ENCODE measurements at places on chromosomes 16 and 17. TPM values are rescaled to one million over a fixed set of nuclear protein-coding genes. Genes with fewer than 3 reads are reported as not detected.
A peak's percentile ranks its signal among the peaks of the same experiment; 100 is the strongest.

The KRTAP3-2 gene
- polyA plus RNA-seq, result not detected

GRCh38 chr17:6753006-6753445, 2.8 kb upstream of the XAF1 start:
- DNase-seq, result peak; percentile 68

The HYDIN gene
- polyA plus RNA-seq, result 0.65 TPM

DNA sequence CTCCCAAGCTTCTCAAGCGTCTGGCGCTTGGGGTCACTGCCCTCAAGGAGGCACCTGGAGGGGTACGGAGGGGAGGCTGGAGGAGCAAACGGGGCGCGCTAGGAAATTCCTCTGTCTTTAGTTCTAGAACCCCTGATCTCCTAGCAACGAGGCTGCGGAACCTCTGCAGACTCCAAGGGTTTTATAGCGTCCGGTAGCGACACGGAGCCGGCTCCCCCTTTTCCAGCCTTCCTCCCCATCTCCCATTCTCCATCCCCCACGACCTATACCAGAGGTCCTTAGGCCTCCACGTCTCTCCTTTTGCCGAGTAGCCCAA, 601 bp upstream of the CDIPT start:
- DNase-seq, result no peak

DNA sequence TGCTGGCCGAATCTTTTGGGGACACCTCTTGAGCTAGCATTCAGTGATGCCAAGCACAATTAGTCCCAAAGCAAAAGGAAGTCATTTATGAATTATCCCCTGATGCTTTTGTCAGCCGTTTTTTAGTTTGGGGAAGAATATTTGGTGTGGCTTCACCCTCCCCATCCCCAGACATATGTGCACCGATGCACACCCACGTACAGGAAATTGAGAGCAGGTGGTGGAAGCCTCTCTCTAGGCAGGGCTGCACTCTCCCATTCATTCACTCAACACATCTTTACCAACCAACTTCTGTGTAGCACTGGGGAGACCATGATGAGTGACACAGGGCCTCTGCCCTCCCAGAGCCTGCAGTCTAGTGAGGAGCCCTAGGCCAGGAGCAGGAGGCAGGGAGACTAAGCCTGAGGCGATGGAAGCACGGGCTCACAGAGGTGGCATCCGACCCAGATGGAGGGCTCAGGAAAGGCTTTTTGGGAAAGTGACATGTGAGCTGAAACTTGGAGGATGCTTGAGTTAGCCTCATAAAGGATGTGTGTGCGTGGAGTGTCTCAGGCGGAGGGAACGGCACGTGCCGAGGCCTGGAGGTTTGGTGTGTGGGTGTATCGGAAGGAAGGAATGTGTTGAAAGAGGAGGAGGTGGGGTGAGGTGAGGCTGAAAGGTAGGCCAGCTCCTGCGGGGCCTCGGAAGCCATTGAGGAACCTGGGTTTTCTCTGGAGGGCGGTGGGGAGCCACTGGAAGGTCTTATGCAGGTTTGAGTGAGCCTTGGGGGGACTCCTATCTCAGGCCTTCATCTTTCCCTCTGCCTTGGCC, 43.8 kb downstream of the PSME3IP1 start:
- no peak for DNase-seq

The WWOX gene
- polyA plus RNA-seq, result 3.8 TPM

- DNase-seq, result no peak
Measured at GRCh38 chr16:56282451-56282850, 91.2 kb downstream of the GNAO1 start.

- DNase-seq, result no peak
Measured at GRCh38 chr17:68239632-68240366, 8.0 kb upstream of the AMZ2 start.

The SRSF2 gene
- polyA plus RNA-seq, result 130 TPM

DNA sequence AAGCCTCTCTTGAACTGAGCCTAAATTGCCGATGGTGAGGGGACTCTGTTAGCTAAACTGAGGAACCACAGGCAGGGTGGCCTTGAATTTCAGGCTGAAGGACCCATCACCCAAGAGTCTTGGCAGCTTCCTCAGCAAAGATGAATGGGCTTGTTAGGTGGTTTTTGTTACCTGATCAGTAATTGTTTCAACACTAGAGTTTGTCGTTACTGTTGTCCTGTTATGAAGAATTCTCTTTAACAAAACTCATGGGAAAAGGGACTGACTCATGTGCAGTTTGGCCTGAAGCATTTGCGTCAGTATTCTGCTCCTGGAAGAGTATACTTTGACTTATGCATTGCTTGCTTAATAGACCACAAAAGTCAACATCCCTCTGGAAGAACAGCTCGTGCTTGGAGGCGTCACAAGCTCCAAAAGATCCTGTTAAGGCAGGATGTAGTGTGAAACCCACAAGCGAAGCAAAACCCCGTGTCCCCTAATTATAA, 206.0 kb downstream of the IRX3 start:
- DNase-seq, result peak; percentile 78

DNA sequence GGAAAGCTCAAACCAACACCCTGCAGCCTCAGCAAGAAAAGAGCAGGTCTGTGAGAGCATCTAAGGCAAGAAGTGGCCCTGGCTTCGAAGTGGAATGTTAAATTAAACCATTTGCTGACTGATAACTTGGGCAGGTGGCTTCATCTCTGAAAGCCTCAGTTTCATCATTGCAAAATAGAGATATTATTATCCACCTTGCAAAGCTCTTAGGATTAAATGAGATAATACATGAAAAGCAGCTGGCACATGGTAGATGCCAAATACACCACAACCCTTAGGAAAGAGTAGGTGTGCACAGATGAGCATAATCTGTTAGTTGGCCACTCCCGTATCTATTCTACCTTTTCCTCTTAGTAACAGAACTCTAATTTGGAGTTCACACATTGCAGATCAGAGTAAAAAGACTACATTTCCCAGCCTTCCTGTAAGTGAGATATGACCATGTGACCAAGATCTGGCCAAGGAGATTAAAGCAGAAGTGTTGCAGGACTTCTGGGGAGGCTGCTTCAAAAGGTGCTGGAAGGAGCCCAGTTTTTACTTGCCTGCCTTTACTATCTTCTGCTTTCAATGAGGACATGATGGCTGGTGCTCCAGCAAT, 288.7 kb downstream of the SOX9 start:
- DNase-seq, result no peak

DNA sequence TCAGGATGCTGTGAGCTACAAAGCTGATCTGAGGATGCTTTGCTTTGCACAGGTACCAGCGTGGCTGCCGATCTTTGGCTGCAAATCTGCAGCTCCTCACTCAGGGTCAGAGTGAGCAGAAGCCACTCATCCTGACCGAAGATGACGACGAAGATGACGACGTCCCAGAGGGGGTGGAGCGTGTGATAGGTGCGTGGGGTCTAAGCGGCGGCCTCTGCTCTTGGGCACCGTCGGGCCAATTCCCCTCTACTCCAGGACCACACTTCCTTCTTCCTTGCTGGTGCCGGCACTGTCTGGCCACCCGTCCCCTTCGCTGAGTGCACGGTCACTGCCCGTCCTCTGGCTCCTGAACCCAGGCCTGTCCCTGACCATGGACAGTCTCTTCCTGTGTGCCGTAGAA, 34.0 kb downstream of the ZNF750 start:
- DNase-seq, result no peak

GRCh38 chr16:60989592-60989991, 1046.6 kb downstream of the CDH8 start:
- no peak for DNase-seq

DNA sequence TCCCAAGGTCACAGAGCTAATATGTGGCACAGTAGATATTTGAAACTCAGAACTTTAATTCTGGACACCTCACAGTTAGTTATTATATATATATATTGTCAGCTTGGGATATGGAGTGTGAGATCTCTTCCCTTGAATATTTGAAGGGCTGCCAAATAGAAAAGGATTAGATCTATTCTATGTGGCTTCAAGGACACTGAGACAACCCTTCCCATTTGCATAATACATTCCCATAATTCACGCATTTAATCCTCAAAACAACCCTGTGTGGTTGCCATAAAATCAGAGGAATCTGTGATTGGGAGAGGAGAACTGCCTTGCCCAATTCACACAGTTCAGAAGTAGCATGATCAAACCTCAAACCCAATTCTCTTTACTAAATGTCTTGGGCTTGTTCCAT, 365.8 kb upstream of the DYNLRB2 start:
- no peak for DNase-seq

GRCh38 chr16:25124503-25124902, 13.0 kb downstream of the LCMT1 start:
- DNase-seq, result no peak

GRCh38 chr17:60087882-60088669, 9.4 kb upstream of the HEATR6 start:
- no peak for DNase-seq

The PRSS21 gene
- polyA plus RNA-seq, result not detected

The IRX6 gene
- not detected for polyA plus RNA-seq

GRCh38 chr17:63523253-63523855, at the start of gene KCNH6:
KCNH6 (plus strand) TSS chr17:63523358; CDS start chr17:63523414, 56 bp downstream.
- no peak for DNase-seq

GRCh38 chr17:9383826-9384225, 191.8 kb downstream of the STX8 start:
- DNase-seq, result no peak

The TBC1D3K gene
- polyA plus RNA-seq, result not detected

The KIF18B gene
- 10.6 TPM for polyA plus RNA-seq

The CA7 gene
- polyA plus RNA-seq, result not detected

DNA sequence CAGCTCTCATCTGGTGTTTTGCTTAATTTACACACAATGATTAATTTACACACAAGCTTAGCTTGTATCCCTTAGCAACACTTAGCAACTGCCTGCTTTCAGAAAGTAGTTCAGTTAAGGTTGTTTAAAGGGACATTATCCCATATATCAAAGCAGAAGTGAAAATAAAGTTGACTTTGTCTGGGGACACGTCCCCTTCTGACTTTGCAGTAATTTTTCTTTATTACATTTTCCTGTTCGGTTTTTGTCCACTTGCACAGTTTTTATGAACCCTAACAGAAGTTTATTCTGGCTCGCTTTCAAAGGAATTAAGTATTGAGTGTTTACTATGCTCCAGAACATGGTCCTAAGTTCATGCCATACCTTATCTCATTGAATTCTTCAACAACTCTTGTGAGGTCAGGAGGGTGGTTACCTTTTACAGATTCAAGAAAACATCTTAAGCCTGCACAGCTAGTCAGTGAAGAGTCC, 41.5 kb downstream of the ARHGAP44 start:
- DNase-seq, result no peak

DNA sequence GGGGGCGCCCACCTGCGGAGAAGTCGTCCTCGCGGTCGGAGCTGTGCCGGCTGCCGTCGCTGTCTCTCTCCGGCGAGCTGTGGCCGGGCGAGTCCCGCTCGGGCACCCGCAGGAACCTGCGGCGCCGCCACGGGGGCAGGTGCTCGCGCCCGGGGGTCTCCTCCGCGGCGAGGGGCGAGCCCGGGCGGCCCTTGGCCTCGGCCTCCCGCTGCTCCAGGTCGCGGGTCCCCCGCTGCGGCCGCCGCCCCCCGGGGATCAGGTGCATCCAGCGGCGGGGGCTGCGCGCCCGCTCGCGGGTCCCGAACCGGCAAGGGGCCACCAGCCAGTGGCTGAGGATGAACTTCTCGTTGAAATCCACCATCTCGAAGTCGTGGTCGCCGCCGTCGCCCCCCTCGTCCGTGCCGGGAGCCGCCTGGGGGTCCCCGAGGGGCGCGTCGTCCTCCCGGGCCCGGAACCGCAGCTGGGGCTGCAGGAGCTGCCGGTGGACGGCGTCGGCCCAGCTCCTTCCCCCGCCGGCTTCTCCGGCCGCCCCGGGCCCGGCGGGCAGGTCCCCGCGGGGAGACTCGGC, 41.4 kb upstream of the BHLHA9 start:
- no peak for DNase-seq

DNA sequence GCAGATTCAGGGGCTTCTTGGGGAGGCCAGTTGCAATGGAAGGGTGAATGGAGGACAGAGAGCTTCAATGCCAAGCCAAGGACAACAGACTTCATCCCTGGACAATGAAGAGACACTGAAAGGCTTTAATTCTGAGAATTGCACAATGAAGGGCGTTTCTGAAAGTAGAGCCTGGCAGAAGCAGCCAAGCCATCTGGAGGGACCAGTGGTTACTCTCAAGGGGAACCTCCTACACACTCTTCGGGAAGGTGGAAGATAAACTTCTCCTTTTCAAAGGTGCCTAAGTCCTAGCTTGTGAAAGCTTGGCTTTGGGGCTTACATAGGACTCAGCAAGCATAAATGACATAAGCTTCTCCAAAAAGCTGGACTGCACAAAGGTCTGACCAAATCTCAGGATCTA, 6.2 kb upstream of the CES1 start:
- no peak for DNase-seq

- no peak for DNase-seq
Measured at GRCh38 chr16:54594601-54595391, 308.2 kb upstream of the IRX3 start.

The CLEC18C gene
- polyA plus RNA-seq, result not detected

DNA sequence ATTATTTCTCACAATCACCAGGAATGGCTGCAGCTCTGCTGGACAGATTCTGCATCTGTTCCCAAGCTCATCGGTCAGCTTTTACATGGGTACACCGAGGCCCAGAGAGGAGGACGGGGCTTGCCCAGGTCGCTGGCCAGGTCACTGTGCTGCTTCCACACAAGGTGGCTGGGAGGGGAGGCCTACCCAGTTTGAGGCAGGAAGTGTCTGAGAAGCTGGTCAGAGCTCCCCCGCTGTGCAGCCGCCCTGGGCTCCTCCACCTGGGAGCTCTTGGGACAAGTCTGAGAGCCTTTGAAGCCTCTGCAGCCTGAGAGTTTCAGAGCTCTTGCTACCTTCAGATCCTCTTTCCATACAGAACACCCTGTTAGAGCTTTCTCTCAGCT, 143.3 kb downstream of the CLEC16A start:
- no peak for DNase-seq

DNA sequence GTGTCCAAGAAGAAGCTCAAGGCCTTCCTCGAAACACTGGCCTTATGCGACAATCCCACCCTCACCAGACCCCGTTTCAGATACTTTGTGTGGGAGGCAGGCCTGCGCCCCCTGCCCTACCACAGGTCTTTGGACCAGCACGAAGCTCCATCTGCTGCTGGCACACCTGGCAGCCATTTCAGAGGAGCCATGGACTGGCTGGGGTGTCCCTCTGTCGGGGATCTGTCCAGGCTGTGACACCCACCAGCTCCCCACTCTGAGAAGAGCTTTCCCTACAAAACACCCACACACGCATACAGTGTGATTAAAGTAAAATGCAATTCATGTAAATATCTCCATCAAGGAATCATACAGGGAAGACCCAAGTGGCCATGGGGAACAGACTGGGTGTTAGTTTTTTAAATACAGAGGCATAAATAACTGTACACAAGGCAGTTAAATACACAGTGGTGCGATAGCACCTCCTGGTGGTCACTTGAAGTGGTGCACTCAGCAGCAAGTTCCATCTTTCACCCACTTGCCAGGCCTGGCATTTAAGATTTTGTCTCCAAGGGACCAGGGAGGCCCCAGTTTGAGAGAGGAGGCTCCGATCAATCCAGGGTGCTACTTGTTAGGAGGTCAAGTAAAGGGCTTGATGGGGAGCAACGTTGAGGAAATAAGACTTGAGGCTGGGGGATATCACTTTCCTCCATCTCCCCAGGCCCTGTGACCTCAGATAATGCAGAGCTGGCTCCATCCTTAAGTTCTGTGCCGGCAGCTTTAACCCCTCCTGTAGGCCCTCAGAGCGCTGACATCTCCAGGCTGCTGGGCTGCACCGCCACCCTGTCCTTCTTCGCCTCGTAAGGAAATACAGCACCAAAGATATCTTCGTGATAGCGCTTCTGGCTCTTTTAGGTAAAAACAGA, 43.6 kb downstream of the NOS2 start:
- DNase-seq, result no peak

The TBC1D26 gene
- polyA plus RNA-seq, result not detected
